ENCODE measurements at places on chromosomes 3 and 15. TPM values are rescaled to one million over a fixed set of nuclear protein-coding genes. Genes with fewer than 3 reads are reported as not detected.

MAN2A2 gene
- total RNA-seq: 14.1 TPM

TGM5 gene
- not detected for total RNA-seq

HERC2 gene
- total RNA-seq: 56.4 TPM

NCKIPSD gene
- 3.1 TPM for total RNA-seq

CAMK2N2 gene
- total RNA-seq: not detected

MOBP gene
- total RNA-seq: not detected

ALPK3 gene
- 33.4 TPM for total RNA-seq

HTR3E gene
- total RNA-seq: not detected

BUB1B gene
- total RNA-seq: 8.4 TPM

FANCD2OS gene
- not detected for total RNA-seq

RGMA gene
- 5.7 TPM for total RNA-seq

NME9 gene
- not detected for total RNA-seq

CLN6 gene
- total RNA-seq: 6.8 TPM

CILP gene
- 38.1 TPM for total RNA-seq

GCNT3 gene
- total RNA-seq: not detected

SLC22A14 gene
- total RNA-seq: under 0.01 TPM

CMTM8 gene
- not detected for total RNA-seq

CD80 gene
- 1.0 TPM for total RNA-seq

PPP1R14D gene
- not detected for total RNA-seq

PLCL2 gene
- 83.5 TPM for total RNA-seq

GLCE gene
- total RNA-seq: 38.6 TPM

KNL1 gene
- total RNA-seq: 6.3 TPM

THPO gene
- total RNA-seq: under 0.01 TPM

PIF1 gene
- total RNA-seq: 2.1 TPM

POPDC2 gene
- 13.6 TPM for total RNA-seq

CTXN2 gene
- not detected for total RNA-seq

C3orf49 gene
- not detected for total RNA-seq
